ENCODE measurements at places on chromosomes 12 and 14. TPM values are rescaled to one million over a fixed set of nuclear protein-coding genes. Genes with fewer than 3 reads are reported as not detected.

- H3K27me3 ChIP-seq, result no peaks in the 10 kb centered on the region
- H3K27ac ChIP-seq, result no peak overlapping the region
- H3K4me1 ChIP-seq, result peaks cover 4% of the 10 kb centered on the region
- H3K4me3 ChIP-seq, result no peak overlapping the region
Measured at GRCh38 chr12:116065606-116066005, 211.9 kb downstream of the MED13L start.

The OGFOD2 gene
- total RNA-seq, result 22.9 TPM

The SCNN1A gene
- total RNA-seq, result 452 TPM

DNA sequence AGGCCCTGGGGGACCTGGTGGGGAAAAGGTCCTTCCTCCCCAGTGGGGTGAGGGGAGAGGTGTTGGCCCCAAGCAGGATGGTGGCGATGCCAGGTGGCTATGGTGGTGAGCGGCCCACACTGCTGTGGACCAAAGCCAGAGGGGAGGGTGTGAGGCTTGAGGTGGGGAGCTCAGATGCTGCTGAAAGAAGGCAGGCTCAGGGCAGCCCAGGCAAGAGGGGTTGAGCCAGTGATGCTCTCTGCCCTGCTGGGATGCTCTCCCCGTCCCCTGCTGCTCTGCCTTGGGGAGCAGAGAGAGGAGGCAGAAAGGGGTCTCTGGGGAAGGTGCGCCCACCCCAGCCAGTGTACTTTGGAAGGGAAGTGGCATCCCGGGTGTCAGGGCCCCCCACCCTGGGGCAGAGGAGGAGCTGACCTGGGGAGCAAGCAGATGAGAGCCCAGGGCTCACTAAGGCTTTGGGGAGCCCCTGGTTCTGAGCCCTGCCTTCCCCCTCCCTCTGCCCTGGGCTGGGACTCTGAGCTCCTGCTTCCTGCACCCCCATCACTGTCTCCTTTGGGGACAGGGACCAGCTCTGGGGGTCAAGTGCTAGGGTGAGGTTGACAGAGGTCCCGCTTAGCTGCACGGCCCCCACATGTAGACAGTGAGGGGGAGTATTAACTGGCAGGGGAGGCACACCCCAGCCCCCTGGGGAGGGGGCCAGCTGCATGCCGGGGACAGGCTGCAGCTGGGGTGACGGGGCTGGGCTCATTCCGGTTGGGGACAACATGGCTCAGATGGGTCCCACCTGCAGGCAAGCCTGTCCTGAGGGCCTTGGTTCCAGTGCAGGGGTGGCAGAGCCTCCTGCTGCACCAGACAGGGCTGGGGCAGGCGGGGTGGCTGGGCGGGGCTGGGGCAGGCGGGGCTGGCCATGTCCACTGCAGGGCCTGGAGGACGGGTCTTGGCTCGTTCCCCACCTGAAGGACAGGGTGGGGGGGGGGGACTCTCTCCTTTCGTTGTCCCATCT lies 124.4 kb downstream of the KIF26A start:
- H3K4me1 ChIP-seq, result no peaks in the 10 kb centered on the region
- H3K27me3 ChIP-seq, result no peaks in the 10 kb centered on the region
- H3K4me3 ChIP-seq, result no peak overlapping the region
- H3K36me3 ChIP-seq, result no peaks in the 10 kb centered on the region

GRCh38 chr12:51051787-51052186 lies 3.7 kb downstream of the LETMD1 start:
- peak; percentile 80 for DNase-seq
- no peak overlapping the region for H3K27ac ChIP-seq
- peaks cover 2% of the 10 kb centered on the region for H3K36me3 ChIP-seq

- no peaks in the 10 kb centered on the region for H3K27me3 ChIP-seq
- H3K4me3 ChIP-seq, result peak overlapping the region; percentile 80
- H3K27ac ChIP-seq, result peak overlapping the region; percentile 81
Measured at GRCh38 chr14:70906793-70907175, 475 bp upstream of the PCNX1 start.

GRCh38 chr12:120121766-120122293 lies 5.3 kb upstream of the RAB35 start:
- H3K4me1 ChIP-seq, result no peaks in the 10 kb centered on the region
- no peak for DNase-seq
- no peaks in the 10 kb centered on the region for H3K36me3 ChIP-seq
- no peaks in the 10 kb centered on the region for H3K27me3 ChIP-seq
- no peak overlapping the region for H3K27ac ChIP-seq

DNA sequence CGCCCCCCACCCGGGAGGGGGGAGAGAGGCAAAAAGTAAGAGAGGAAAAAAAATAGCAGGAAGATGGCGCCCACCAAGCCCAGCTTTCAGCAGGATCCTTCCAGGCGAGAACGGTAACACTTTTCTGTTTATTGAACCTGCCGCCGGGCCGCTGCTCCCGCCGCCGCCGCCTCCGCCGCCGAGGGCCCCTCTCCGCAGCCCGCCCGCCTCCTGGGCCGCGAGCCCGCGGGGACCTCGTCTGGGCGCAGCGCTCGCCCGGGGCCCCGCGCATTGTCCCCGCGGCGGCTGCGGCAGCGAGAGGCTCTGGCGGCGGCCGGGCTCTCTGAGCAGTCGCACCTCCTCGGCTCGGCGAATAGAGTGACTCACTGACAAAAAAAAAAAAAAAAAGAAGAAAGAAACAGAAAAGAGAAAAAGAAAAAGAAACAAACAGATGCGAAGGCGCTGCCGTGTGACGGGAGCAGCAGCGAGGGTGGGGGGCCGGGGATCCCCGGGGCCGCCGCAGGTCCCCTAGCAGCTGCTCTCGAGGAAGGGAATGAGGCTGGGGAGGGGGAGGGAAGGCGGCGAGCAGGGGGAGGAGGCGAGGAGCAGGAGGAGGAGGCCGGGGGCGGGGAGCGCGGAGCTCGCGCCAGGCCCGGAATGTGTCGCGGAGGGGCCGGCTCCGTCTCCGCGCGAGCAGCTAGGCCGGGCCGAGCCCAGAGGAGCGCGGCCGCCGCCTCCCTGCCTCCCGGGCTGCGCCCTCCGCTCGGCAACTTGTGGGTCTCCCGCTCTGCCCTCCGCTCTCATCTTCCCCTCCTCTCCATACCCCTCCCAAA lies 781 bp downstream of the NPAS3 start:
- no peaks in the 10 kb centered on the region for H3K36me3 ChIP-seq
- DNase-seq, result peak; percentile 93
- H3K27ac ChIP-seq, result peak overlapping the region; percentile 63
- H3K4me1 ChIP-seq, result peaks cover 11% of the 10 kb centered on the region
- peaks cover 20% of the 10 kb centered on the region for H3K27me3 ChIP-seq

- H3K27me3 ChIP-seq, result no peaks in the 10 kb centered on the region
- no peaks in the 10 kb centered on the region for H3K36me3 ChIP-seq
- H3K27ac ChIP-seq, result peak overlapping the region; percentile 61
- H3K4me3 ChIP-seq, result peak overlapping the region; percentile 79
- H3K4me1 ChIP-seq, result peaks cover 4% of the 10 kb centered on the region
- DNase-seq, result peak; percentile 80
Measured at GRCh38 chr14:53152184-53152886, 788 bp downstream of the DDHD1 start.

DNA sequence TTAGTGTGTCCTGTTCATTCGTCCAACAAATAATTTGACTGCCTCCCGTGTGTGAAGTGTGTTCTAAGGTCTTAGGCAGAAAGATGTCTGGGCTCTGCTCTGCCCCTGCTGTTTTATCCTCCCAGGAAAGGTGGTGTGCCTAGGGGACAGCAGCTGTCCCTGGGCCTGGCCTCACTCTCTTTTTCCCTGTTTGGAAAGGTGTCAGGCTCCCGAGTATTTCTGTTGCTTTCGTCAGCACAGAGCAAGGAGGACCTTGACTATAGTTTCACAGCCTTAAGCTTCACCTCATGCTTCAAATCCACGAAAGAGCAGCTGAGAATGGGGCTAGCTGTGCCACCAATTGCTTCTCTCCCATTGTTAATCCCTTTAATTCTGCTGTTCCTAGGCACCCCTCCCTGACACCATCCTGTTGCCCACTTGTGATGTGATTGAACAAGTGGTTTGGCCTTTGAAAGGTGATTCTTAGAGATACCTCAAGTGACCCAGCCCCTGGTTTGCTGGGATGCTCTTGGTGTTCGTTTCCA lies 54.2 kb downstream of the TGFB3 start:
- no peaks in the 10 kb centered on the region for H3K27me3 ChIP-seq
- DNase-seq, result no peak
- H3K36me3 ChIP-seq, result no peaks in the 10 kb centered on the region
- no peaks in the 10 kb centered on the region for H3K4me1 ChIP-seq
- H3K4me3 ChIP-seq, result no peak overlapping the region

The DCD gene
- not detected for total RNA-seq

DNA sequence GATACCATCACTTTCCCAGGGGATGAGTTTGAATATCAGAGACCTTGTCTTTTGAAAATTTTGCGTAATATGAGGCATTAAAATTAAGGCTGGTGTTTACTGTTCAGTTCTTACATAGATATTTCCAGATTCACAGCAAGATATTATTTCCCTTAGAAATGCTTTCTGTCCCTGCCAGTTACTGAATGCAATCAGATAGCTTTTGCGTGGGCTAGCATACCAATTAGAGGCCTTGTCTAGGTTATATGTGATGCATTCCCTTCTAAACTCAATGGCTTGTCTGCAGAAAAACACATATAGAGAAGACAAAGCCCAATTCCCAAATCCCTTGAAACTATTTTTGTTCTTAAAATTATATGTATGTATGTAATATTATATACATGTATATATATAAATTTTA lies 167.8 kb downstream of the RMST start:
- H3K27ac ChIP-seq, result no peak overlapping the region
- no peaks in the 10 kb centered on the region for H3K27me3 ChIP-seq
- H3K4me1 ChIP-seq, result no peaks in the 10 kb centered on the region
- DNase-seq, result no peak
- no peaks in the 10 kb centered on the region for H3K36me3 ChIP-seq

DNA sequence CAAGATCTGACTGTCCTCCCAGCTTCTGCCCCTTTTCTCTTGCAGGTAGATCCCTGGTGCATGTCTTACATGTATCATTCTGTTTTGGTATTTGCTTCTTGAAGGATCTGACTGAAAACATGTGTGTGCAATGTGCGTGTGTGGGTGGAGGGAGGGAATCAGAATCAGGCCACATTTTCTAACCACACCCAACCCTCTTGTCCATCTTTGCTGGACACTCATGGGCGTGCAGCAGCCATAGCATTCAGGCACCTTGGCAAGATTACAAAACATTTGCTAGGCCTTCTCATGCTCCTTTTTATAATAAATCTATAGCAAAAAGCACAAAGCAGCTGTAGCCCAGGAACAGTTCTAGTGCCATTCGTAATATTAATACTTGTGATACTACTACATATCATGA lies 233.6 kb upstream of the E2F7 start:
- no peaks in the 10 kb centered on the region for H3K4me1 ChIP-seq
- no peaks in the 10 kb centered on the region for H3K36me3 ChIP-seq

- H3K27ac ChIP-seq, result no peak overlapping the region
- H3K4me1 ChIP-seq, result no peaks in the 10 kb centered on the region
- H3K4me3 ChIP-seq, result no peak overlapping the region
- H3K27me3 ChIP-seq, result no peaks in the 10 kb centered on the region
- no peaks in the 10 kb centered on the region for H3K36me3 ChIP-seq
Measured at GRCh38 chr14:36619131-36619530, 36.7 kb upstream of the NKX2-8 start.

DNA sequence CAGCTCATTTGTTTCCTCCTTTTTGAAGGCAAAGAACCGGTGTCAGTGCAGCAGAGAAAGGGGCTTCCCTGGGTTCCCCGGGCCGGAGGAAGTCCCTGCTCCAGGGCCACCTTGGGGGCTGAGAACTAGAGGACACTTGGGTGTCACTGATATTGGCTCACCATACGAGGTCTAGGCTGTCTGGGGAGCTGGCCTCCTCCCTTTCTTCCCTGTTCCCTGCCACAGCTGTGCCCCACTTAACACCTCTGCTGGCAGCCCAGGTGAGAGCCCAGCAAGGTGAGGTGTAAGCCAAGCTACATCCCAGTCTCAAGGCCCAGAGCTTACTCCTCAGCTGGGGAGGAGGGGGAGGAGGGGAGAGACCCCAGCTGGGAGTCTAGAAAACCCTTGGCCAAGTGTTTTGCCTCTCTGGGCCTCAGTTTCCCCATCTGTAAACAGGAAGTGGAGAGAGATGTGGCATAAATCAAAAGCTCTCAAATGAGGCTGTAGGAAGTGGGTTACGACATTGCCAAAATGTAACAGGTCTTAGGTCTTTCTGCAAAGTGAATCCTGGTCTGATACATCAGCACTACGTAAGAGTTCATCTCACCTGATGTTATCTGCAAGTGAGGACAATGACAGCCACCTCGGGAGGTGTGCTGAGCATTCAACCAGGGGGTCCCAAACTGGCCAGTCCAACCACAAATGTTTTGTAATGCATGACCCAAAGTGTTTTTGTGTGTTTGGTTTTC lies 25.5 kb downstream of the RASAL1 start:
- H3K4me1 ChIP-seq, result no peaks in the 10 kb centered on the region
- H3K4me3 ChIP-seq, result no peak overlapping the region
- DNase-seq, result no peak
- no peaks in the 10 kb centered on the region for H3K36me3 ChIP-seq
- H3K27me3 ChIP-seq, result no peaks in the 10 kb centered on the region

DNA sequence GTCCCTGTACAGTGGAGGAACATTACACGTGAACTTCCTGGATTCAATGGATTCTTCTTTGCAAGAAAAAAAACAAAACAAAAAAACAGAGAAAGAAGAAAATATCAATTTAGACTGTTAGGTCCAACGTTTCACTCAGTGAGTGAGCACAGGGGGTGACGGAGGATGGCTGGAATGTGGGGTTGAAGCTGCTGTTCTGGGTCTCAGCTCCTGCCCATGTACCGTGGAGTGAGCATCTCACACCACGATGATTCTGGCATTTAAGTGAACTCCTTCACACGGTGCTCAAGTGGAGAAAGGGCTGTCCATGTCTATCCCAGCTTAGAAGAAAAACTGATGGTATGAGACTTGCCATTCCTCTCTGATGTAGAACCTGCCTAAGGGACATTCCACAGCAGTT lies 23.2 kb downstream of the CCND2 start:
- H3K4me1 ChIP-seq, result no peaks in the 10 kb centered on the region
- no peak overlapping the region for H3K4me3 ChIP-seq
- no peaks in the 10 kb centered on the region for H3K36me3 ChIP-seq
- no peaks in the 10 kb centered on the region for H3K27me3 ChIP-seq
- no peak for DNase-seq

The CORO1C gene
- 104 TPM for total RNA-seq

The PRR4 gene
- total RNA-seq, result 1.8 TPM

GRCh38 chr12:97545804-97546203 lies 83.2 kb downstream of the RMST start:
- H3K27ac ChIP-seq, result no peak overlapping the region
- no peaks in the 10 kb centered on the region for H3K36me3 ChIP-seq
- H3K4me3 ChIP-seq, result no peak overlapping the region
- DNase-seq, result no peak
- H3K4me1 ChIP-seq, result no peaks in the 10 kb centered on the region
- H3K27me3 ChIP-seq, result no peaks in the 10 kb centered on the region
